ENCODE measurements at places on chromosomes 2 and 18.

DNA sequence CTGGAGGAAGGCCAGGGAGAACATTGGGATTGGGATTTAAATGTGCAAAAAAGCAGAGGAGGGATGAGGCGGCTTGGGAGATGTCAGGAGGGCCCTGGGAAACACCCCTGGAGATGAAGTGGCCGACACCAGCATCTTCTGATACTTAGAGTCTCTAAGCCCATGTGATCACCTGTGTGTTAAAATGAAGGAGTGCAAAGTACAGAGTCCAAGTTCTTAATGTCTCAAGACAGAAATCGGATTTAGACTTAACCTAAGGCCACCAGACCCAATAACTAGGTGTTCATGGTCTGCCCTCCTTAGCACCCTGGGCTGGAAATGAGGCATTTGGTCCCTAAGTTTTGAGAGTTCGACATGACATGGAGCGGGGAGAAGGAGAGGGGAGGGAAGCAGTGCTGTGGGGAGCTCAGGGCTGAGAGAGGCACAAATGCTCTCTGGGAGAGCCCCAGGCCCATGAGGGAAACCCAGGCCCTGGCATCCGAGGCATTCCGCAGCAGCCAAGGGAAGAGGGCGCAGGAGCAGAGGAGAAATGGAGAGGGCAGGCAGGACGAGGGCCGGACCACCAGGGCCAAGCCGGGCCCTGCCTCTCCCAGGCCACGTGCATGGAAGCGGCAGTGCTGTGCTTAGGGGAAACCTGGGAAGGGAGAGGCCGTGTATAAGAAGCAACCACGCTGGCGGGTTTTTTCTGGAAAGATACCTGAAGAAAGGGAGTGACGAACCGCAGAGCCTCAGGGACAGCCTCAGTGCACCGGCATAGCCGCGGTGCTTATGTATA is 63.3 kb downstream of the SFXN5 start:
- H3K4me1 ChIP-seq: no peaks in the 10 kb centered on the region
- H3K27ac ChIP-seq: no peak overlapping the region

GRCh38 chr2:187917535-187917934 is 363.3 kb upstream of the TFPI start:
- no peak overlapping the region for H3K27ac ChIP-seq
- no peaks in the 10 kb centered on the region for H3K27me3 ChIP-seq
- DNase-seq: no peak
- no peaks in the 10 kb centered on the region for H3K36me3 ChIP-seq
- H3K4me1 ChIP-seq: no peaks in the 10 kb centered on the region
- H3K4me3 ChIP-seq: no peak overlapping the region

- H3K4me3 ChIP-seq: no peak overlapping the region
- no peak for DNase-seq
- no peaks in the 10 kb centered on the region for H3K36me3 ChIP-seq
- H3K27ac ChIP-seq: no peak overlapping the region
- no peaks in the 10 kb centered on the region for H3K27me3 ChIP-seq
- H3K4me1 ChIP-seq: no peaks in the 10 kb centered on the region
Observed at GRCh38 chr18:22399949-22400348, 17.8 kb downstream of the CTAGE1 start.

DNA sequence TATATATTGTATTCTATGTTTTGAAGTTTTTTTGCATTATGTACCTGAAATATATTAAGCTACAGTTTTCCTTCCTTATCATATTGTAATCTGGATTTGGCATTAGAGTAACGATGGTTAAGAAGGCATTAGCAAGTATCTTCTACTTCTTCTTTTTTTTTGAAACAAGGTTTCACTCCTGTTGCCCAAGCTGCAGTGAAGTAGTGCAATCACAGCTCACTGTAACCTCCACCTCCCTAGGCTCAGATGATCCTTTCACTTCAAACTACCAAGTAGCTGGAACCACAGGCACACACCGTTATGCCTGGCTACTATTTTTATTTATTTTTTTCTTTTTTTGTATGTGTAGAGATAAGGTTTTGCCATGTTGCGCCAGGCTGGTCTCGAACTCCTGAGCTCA is 201.1 kb downstream of the ZNF804A start:
- H3K4me3 ChIP-seq: no peak overlapping the region
- DNase-seq: no peak
- H3K36me3 ChIP-seq: no peaks in the 10 kb centered on the region
- H3K27ac ChIP-seq: no peak overlapping the region
- no peaks in the 10 kb centered on the region for H3K27me3 ChIP-seq
- H3K4me1 ChIP-seq: no peaks in the 10 kb centered on the region

DNA sequence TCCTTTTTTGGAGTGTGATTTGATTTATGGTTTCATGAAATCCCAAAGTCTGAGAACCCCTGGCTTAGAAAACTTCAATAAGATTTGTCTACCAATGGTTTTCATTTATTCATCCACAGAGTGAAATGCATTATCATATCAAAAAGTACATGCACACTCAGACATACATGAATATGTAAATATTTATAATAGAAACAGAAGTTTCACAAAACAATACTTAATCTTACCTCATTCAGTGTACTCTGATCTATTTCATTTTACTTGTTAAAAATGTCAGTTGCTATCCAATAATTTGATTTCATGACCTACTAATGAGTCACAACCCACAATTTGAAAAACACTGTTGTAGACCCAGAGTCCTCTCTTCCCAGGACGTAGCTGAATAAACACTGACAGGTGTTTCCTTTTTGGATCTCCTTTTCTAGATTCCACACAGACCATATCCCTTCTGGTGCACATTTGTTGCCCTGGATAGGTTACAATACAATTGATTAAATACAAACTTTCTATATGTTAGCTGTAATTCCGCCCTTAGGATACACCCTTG is 10.4 kb upstream of the CAVIN2 start:
- H3K4me1 ChIP-seq: no peaks in the 10 kb centered on the region
- H3K4me3 ChIP-seq: no peak overlapping the region
- no peak for DNase-seq
- no peaks in the 10 kb centered on the region for H3K27me3 ChIP-seq
